ENCODE measurements at places on chromosomes 3 and 15.

GRCh38 chr3:48688737-48689075 is 3.0 kb upstream of the NCKIPSD start:
- DNase-seq, result no peak

GRCh38 chr15:98484914-98485313 is 163.4 kb upstream of the IGF1R start:
- no peak for DNase-seq

- DNase-seq, result peak; percentile 78
Measured at GRCh38 chr15:37764733-37765191, 169.7 kb upstream of the TMCO5A start.

DNA sequence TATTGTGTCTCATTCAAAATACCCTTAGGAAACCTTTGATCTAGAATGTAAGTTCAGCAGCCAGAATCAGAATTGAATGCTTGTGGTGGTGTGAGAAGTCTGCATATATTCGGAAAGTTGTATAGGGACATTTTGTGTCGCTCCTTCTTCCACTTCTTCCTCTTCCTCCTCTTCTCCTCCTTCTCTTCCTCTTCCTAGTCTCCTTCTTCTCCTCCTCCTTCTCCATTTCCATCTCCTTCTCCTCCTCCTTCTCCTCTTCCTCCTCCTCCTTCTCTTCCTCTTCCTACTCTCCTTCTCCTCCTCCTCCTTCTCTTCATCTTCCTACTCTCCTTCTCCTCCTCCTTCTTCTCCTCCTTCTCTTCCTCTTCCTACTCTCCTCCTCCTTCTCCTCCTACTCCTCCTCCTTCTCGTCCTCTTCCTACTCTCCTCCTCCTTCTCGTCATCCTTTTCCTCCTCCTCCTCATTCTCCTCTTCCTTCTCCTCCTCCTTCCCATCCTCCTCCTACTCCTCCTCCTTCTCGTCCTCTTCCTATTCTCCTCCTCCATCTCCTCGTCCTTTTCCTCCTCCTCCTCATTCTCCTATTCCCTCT is 749.3 kb upstream of the GOLIM4 start:
- DNase-seq, result no peak

DNA sequence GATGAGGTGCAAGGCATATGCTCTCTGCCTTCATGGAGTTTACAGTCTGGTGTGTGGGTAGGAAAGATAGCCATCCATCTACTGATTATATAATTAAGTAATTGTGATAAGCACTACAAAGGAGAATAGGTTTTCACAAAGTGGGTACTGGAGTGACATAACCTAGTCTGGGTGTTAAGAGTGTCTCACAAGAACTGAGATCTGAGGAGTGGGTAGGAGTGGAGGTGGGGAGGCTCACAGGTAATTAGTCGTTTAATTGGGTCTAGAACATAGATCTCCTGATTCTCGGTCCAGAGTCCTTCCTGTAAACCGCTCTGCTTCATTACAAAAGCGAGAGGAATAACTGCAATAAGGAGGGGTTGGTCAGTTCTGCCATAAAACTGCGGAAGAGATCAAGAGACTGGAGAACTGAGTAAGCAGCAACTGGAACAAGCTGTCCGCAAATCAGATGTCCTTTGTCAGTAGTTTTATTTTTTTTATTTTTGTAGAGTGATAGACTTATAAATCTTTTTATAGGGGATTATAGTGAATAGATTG is 2.2 kb downstream of the NEO1 start:
- DNase-seq, result no peak

DNA sequence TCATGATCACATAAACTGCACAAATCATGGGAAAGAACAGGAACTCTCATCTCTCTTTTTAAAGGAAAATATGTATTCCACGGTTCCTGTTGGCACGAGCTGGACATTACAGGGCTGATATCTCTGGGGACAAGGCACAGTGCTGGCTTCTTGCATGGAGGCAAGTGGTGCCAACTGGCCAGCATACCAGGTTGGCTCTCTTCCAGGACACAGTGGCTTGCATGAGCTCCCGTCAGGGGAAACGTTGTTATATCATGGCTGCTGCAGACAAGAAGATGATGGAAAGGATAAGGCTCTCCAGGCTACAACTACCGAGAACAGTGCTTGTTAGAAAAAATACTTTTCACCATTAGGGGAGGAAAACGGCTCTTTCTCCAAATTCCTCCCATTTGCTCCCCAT is 283.9 kb downstream of the RORA start:
- no peak for DNase-seq

DNA sequence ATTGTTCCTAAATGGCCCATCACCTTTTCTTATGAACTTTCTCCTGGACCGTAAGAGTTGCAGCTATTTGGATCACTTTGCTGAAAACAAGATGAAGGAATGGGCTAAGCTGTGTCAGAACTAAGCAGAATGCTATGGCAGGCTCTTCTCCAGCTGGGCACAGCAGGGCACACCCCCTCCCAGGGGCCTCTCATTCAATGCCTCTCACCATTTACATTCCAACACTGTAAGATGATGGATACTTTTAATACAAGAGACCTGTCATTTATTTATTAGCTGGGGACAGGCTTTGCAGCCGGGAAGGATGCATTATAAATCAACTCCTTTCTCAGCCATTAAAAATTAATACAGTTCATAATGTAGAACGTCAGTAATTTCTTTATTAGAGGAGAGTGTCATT is 240.1 kb downstream of the NTRK3 start:
- no peak for DNase-seq

DNA sequence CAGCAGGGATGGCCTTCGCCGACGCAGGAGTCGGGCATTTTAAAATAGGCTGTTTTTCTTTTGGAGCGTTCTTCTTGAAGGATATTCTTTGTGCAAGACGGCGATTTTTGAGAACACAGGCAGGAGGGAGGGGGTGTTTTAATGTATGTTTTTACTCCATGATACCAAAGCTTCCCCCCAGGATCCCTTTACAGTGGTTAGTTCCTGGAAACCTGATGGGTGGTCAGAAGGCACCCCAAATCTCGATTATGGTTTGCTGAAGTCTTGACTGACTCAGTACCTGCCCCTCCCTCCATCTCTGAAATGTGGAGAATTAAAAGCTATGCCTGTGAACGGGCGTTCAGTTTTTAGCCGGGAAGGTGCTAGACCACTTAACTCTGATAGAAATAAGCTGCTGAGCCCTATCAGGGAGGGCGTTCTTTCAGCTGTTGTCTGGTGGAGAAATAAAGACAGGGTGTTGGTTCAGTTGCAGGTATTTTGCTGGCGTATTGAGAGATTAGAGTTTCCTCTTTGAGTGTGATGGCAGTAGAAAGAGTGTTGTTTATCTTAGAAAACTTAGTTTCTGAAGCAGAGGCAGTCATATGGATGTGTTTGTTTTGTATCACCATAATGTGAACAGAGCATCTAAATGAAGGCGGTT is 3.4 kb downstream of the IGF1R start:
- peak; percentile 61 for DNase-seq

DNA sequence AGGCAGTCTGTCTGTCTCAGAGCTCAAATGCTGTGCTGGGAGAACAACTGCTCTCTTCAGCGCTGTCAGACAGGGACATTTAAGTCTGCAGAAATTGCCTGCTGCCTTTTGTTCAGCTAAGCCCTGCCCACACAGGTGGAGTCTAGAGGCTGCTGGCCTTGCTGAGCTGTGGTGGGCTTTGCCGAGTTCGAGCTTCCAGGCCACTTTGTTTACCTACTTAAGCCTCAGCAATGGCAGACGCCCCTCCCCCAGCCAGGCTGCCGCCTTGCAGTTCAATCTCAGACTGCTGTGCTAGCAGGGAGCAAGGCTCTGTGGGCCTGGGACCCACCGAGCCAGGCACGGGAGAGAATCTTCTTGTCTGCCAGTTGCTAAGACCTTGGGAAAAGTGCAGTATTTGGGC is 25.0 kb upstream of the RPP14 start:
- DNase-seq, result no peak

GRCh38 chr3:118097660-118098059 is 937.0 kb downstream of the IGSF11 start:
- DNase-seq, result no peak

DNA sequence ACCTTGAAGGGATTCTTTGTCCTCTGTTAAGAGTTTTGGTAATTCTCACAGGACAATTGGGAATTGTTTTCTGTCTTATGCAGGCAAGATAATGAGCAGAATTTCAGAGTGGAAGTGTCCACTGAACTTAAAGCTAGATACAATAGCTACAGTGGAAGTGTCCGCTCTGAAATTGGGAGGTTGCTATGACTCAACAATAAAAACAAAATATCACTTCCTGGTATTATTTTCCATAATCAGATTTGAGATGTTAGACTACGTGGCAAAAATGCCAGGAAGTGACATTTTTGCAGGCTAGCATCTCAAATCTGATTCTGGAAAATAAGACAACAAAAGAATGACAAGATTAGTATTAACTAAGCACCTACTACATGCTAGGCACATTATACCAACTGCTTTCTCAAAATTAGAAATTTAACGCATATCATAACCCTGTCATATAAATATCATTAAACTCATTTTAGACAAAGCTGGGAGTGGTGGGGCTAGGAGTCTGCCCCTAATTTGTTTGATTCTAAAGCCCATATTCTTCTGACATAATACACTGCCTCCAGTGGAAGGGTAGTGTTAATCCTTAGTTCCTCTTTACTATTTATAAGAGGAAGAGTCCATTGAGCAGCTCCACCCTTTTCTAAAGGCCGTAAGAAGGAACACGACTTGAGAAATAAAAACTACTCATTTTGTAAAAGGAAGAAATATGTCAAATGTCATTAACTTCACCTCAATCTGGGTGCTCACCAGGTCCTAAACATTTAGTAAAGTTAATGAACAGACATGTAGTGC is 266.9 kb upstream of the STT3B start:
- no peak for DNase-seq

GRCh38 chr15:66746231-66746605 is 44.2 kb downstream of the SMAD6 start:
- DNase-seq, result no peak

DNA sequence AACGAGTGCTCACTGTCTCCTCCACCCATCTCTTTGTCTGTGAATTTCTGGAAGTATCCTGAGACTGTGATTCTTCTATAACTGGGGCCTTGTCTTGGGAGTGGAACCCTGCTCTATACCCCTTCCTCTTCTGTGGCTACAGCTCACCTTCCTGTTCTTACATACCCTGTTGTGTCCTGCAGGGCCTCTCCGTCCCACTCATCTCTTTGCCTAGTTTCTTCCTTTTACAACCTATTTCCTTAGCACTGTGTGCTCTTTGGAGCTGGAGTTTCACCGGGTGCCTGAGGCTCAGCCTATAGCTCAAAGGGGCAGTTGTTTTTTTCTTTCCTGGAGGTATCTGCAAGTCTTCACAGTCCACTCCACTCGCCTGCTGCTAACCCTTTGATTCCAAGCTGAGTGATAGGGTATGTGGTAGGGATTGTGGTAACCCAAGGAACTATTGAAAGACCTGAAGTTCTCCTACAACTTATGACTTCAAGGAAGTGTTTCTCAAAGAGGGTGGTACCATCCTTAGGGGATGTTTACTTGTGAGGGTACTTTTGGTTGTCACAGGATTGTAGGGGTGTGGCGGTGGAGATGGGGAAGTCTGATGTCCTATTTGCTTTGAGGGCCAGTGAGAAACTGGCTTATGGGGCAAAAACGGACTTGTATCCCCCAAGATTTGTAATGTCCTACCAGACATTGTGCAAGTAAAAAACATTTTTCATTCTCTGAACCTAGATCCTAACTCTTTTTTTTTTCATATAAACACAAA is 66.6 kb upstream of the ARL8B start:
- DNase-seq, result no peak

GRCh38 chr3:55000546-55000945 is 72.7 kb upstream of the LRTM1 start:
- DNase-seq, result peak; percentile 95

DNA sequence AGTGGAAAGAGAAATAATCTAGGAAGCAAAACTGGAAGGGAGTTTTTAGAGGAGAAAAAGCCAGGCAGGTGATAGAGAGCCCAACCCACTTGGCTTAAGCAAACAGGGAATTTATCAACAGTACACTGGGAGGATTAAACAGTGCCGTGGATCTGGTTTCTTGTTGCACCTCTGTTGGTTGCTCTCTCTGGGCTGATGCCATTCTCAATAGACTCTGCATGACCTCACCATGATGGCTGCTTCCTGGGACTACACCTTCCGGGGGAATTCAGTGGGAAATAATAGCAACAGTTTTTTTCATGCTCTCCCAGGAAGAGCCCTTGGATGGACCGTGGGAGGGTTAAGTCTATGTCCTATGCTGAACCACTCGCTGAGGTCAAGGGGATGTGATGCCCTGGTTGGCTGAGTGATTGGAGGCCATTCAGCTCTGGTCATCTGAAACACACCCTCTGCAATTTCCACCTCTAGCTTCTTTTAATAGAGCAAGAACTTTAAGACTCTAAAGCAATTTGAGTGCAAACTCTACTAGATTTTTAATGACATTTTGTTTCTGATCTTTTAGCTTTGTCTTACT is 74.2 kb downstream of the EPHB1 start:
- peak; percentile 62 for DNase-seq

DNA sequence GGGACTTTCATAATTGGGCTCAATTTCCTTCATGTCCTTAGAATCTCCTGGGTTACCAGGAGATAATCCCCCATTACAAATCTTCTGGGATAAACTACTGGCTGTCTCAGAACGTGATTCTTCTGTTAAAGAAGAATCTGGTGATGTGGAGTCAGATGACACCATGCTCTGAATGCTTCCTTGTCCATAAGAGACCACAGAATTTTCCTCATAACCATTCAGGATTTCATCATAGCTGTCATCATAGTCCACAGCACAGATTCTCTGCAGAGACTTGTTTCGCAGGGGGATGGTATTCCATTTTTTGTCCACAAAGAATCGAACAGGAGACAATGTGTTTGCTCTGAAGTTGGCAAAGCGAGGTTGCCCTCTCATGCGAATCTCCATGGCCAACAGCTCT is 109.8 kb upstream of the TSPAN3 start:
- no peak for DNase-seq

DNA sequence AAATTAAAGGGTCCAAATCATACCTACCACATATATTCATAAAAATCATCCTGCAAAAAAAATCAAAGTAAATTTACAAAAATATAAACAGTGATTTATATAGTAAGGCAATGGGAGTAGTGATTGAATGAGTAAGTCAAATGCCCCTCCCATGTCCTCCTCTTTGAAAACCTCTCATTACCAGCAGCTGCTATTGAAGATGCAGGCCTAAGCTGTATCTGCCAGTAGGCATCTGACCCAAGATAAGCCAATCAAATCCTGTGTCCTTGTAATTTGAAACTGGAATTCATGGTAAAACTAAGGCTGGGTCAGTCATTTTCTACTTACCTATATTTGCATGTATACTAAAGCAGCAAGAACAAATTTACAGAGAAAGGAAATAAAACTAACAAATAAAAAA is 60.4 kb upstream of the POU1F1 start:
- DNase-seq, result peak; percentile 64

All from SJCRH30 (cell line).